ENCODE measurements at places on chromosomes 16 and 17. TPM values are rescaled to one million over a fixed set of nuclear protein-coding genes. Genes with fewer than 3 reads are reported as not detected.
A peak's percentile ranks its signal among the peaks of the same experiment; 100 is the strongest.

DNA sequence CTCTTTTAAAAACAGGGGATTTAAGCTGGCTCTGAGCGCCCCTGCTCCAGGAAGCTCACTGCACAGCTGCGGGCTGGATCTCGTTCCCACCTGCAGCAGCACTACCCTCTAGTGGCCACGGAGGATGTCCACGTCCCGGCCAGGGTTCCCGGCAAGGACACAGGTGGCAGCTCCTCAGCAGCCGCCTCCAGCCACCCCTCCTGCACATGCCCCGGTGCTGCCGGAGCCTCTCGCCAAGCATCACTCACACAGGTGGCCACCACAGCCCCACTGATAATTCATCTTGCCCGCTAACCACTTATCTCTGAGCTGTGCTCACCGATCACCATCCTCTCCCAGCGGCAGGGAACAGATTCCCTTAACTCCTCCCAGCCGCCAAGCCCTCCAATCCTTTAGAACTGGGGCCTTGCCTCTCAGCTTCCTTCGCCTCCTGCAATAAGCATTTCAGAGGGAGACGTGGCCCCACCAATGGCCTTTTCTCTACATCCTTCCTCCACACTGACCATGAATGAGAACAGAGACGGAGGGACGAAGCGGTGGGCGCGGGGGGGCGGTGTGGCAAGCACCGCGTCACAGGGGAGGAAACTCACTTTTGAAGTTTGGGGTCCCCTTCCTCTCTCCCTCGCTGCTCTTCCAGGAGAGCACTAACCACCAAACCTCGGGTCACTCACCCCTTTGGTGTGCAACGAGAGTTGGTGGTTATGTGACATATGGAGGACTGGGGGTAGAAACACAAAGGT is 222.1 kb downstream of the RBFOX3 start:
- DNase-seq = peak; percentile 63

DNA sequence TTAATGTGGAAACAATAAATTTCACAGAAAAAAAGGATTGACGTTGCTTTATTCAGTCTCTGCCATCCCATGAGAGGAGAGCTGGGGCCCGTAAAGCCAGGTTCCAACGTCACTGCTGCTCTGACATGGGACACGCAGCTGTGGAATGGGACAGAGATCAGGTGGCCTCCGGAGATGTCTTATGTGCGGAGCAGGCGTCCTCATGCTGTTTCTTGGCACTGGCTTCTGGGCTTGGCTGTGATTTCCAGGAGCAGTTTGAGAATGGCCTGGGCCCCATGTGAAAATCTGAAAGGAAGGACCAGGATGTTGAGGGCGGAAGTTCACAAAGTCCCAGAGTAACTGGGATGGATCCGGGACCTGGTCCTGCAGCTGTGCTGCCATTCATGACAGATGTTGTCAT is 32.4 kb downstream of the NDEL1 start:
- DNase-seq = no peak

DNA sequence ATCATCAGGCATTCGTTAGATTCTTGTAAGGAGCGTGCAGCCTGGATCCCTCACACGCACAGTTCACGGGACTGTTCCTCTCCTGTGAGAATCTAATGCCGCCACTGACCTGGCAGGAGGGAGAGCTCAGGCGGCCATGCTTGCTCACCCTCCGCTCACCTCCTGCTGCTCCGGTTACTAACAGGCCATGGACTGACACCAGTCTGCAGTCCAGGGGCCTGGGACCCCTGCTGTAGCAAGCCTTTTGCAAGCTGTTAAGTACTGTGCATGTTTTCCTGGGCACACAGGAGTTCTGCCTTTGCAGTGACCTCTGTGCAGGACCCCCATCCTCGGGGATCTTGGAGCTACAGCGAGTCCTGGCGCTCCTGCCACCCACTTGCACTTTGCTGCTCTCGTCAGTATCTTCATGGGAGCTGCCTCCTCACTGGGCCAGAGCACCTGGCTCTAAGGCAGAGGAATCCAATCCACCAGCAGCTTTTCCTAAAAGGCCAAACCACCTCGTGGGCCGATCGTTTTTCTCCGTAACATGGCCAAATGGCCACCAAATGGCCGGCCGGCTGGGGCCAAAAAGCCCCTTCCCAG is 230.6 kb downstream of the FOXL1 start:
- DNase-seq = no peak

- DNase-seq = no peak
Observed at GRCh38 chr17:77416105-77416713, 275.4 kb downstream of the SEC14L1 start.

DNA sequence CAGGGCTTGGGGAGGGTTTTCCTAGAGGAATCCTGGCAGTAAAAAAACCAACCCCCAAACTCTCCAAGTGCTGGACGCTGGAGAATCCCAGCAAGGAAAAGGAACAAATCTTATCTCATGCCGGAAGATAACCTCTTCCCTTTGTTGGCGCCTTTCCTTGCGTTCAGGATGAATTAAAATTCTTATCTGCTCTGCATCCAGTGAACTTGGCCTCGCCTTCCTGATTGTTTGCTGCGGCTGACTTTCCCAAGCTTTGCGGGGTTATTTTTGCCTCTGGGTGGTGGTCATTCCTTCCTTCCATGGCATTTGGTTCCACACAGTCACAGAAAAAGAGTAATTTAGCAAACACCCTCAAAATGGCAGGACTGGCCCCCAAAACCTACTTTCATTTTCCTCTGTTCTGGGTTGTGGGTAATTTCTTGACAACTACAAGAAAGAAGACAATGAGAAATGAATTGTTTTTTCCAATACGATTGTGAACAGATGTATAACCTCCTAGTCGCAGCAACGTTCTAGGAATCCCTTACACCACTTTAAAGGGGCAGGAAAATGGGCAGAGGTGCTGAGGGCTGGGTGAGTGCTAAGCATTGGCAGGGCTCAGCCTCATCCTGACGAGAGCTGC is 77.8 kb downstream of the MRC2 start:
- no peak for DNase-seq

DNA sequence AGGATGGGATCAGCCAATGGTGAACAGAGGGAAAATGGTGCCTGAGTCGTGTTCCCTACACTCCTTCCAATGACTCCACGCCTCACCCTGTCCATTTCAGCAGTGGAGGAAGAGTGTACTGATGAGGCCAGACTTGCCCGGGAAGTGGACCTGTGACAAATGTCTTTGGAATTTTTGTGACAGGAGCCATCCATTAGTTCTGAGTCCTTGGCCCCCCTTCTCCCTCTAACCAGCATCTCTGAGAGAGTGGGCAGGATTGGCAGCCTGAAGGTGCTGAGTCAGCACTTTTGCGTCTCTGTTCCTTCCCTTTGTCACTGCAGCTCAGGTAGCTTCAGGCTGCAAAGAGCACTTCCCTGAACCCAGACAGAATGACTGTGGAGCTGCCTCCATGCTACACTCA is 30.8 kb downstream of the BEAN1 start:
- no peak for DNase-seq

- DNase-seq = no peak
Observed at GRCh38 chr16:47848421-47849109, 307.2 kb downstream of the ABCC12 start.

DNA sequence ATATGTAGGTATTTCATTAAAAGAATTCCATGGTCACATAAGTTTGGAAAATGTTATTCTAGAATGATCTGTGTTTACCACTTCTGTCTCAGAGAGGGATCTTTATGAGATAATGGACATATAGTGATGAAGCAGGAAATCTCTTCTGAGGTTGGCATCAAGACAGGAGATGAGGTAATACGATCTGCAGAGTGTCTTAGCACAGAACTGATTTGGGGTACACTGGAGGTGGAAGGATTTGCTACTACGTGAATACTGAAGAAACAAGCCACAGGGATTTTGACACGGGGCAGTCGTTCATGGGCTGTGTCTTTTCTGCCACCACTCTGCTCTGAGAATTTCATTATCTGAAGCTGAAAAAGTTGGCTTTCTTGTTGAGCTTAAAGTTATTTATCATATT is 5.5 kb downstream of the CBFB start:
- DNase-seq = no peak

The UMOD gene
- not detected for total RNA-seq

GRCh38 chr17:57513569-57513968 is 231.5 kb downstream of the CCDC182 start:
- DNase-seq = no peak

- DNase-seq = no peak
Observed at GRCh38 chr17:2420176-2420575, 19.3 kb upstream of the MNT start.

DNA sequence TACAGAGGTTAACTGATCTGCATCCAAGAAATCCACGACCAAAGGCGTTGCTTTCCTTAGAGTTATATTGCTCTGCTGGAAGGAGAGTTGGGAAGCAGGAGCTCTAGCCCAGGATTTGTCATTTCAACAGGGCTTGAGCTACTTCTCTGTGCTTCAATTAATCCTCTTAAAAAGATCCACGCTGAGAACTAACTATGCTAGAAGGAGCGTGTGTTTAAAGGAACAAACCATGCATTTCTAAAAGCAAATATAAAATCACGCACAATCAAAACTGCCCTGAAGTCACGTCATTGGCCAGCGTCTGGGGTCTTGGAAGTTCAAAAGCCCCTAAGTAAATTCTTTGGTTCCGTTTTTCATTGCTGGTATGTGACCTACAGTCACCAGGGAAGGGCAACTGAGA is 1.1 kb downstream of the ARL6IP1 start:
- DNase-seq = no peak

- no peak for DNase-seq
Observed at GRCh38 chr16:76577003-76577402, 299.8 kb downstream of the CNTNAP4 start.

The ITGAD gene
- total RNA-seq = 0.44 TPM

GRCh38 chr17:802901-803881 is 21.0 kb downstream of the MRM3 start:
- DNase-seq = no peak

DNA sequence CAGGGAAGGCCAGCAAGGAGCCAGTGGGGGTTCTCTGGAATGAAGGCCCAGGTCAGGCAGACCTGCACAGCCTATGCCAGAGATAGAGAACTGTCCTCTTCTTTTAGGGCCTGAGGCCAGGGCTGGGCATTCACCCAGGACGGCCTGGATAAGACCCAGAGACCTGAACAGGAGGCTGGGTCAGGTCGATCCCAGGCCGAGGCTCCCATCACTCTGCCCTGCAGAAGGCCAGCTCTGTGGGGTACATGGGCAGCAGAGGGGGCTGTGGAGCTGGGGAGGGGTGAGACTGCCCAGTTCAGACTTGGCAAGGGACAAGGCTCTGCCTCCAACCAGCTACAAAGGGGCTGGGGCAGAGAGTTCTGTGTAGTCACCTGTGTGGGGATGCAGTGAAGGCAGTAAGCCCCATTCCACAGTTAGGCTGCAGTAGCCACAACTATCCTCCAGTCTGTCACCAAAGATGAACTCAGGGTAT is 14.6 kb downstream of the HSD11B2 start:
- DNase-seq = no peak

DNA sequence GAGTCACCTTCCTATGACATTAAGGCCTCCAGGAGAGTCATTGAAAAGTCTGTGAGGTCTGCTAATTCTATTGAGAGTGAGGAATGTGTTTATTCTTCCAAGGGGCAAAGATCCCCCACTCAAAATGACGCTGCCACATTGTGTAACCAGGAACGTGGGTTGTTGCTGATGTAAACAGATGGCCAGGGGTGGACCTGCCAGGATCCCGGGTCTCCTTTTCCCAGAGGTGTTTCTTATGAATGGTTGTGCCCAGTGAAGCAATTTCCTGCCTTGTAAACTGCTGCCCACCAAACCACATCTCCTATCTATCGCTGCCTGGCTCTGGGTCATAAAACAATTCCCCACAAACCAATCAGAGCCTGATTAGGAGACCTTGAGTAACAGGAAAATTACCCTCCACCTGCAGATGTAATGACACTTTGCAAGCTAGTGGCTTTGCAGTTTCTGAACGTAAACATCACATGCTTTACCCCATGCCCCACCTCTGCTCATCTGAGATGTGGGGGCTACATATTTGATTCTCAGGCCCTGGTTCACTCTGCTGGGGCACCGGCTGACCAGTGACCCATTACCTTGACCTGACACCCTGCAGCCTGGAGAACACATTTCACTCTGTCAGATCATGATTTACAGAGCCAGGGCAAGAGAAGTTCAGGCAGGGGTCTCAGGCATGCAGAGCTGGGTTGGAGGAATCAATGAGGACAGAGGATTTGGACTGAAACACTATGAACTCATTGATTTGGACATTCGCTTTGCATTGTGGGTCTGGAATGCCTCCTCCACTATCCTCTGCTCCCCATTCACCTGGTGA is 33.1 kb upstream of the DDX52 start:
- DNase-seq = no peak

The CD300C gene
- 2.1 TPM for total RNA-seq

DNA sequence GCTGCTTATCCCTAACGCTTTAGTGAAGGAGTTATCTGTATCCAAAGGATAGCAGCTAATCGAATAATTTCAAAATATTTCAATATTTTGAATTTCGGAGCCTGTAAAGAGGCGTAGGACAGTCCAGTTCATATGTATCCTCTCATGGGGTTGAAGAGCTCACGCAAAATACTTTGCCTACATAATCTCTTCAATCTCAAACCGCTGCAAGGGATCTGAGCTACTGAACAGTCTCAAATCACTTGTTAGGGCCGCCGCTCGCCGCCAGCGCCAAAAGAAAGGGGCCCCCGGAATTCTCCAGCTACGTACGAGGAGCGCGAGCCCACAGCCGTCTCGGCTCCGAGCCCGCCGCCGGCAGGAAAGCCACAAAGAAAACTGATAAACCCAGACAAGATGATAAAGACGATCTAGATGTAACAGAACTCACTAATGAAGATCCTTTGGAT is 601 bp upstream of the RFWD3 start:
- DNase-seq = peak; percentile 24

DNA sequence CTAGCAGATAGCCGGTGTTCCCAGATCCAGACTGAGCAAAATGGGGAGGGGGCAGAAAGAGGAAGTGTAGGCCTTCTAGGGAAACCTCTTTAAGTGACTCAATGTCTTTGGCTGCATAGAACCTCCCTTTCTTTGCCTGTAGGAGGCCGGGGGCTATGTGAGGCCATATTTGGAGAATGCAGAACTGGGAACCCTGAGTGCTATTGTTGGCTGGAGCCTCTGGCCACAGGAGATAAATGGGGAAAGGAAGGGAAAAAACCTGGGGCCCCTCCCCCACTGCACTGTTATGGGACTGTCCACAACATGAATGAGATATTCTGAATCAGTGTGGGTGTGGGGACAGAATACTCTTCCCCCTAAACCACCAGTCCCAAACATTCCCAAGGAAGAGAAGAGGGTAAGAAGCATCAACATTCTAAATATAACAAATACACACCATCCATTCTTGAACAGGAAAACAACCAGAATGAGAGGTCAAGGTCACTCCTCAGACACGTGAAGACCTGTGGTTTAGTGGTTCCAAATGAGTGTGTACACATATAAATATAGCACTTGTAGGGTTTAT is 2.4 kb downstream of the VPS25 start:
- DNase-seq = no peak

The PNPO gene
- total RNA-seq = 28.3 TPM
